Occipital lobe (tissue), 3 donors: ENCODE measurements at places on chromosomes 2 and 18. TPM values are rescaled to one million over a fixed set of nuclear protein-coding genes. Genes with fewer than 3 reads are reported as not detected.

DNA sequence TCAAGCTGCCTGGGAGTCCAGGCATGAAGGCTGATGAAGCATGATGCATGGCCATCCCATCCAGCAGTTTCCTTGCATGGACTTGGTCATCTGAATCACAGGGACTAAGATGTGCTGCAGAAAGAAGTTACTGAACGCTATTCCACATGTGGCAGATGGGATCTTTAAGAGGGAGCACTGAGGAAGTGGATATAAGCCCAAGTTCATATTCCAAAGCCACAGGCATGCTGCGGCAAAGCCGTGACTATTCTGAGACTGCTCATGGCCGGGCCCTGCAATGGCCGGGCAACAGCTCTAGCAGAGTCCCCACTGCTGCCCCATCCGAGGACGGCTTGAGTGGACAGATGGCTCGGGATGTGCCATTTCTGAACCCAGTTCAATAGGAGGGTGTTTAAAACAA is 61.5 kb downstream of the STPG4 start:
- DNase-seq: no peak

DNA sequence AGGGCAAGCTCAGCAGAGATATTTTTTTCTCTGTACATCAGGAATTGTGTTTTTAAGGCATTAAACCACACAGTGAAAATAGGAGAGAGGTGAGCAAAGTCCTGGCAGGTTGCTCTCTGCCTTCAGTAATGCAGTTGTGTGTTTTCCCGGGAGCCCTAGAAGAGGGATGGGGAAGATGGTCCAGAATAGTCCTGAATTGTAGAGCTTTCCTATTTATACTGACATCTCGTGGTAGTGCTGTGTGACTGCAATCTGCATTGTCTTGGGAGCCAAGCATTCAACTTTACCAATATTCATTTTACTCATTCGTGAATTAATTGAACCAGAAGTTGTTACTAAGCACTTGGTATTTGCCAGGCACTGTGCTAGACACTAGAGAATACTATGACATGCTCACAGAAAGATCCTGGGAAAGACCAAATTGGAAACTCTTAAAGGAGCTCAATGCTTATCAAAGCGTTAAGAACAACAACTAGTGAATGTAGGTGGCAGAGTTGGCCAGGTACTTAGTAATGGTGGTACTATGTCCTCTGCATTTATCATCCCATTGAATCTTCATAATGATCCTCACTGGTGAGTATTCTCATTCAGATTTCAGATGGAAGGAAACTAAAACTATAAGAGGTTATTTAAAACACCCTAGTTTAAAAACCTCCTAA is 214.6 kb downstream of the TRIB2 start:
- no peak for DNase-seq

DNA sequence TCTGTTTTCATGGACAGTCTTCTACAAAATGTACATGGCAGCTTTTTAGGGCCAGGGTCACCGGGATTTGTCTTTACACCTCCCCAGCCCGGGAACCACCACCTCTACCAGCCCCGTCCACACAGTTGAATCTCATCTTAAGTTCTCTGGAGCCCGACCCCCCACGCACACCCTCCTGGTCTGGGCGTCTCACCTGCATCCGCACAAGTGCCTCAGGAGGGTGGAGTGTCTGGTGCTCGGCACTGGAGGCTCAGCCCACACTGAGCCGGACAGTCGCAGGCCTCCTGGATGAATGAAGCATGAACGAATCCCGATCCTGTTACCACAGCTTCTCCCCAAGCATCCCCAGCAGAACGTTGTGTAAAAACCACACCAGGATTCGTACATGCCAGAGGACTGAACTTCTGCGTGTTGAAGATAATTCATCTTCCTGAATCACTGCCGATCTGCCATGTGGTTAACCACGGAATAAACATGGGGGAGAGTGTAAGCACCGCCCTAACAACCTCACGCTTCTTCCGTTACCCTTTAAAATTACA is 162.0 kb downstream of the RTP5 start:
- DNase-seq: no peak

GRCh38 chr2:20524412-20525040 is 77.7 kb downstream of the RHOB start:
- no peak for DNase-seq

DNA sequence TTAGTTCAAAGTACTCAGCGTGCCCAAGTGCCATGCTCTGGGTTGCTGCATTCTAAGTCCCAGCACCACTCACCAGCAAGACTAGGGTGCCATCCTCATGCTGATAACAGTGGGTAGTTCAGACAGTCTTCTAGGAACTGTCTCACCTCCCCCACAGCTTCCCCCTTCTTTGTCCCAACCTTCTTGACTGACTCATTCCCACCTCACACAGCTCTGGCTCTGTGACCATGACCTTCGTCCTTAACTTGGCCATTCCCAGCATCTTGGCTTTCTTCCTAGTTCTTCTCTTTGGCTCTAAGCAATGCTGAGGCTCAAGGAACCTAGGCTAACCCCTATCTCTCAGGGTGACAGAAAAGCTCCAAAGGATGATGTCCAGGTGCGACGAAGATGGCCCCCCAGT is 20.0 kb upstream of the CXCR4 start:
- no peak for DNase-seq

Gene CHAC2
- 5.3 TPM for total RNA-seq

- no peak for DNase-seq
Measured at GRCh38 chr2:13681936-13682335, 950.6 kb upstream of the LRATD1 start.

Gene HJURP
- 1.9 TPM for total RNA-seq

DNA sequence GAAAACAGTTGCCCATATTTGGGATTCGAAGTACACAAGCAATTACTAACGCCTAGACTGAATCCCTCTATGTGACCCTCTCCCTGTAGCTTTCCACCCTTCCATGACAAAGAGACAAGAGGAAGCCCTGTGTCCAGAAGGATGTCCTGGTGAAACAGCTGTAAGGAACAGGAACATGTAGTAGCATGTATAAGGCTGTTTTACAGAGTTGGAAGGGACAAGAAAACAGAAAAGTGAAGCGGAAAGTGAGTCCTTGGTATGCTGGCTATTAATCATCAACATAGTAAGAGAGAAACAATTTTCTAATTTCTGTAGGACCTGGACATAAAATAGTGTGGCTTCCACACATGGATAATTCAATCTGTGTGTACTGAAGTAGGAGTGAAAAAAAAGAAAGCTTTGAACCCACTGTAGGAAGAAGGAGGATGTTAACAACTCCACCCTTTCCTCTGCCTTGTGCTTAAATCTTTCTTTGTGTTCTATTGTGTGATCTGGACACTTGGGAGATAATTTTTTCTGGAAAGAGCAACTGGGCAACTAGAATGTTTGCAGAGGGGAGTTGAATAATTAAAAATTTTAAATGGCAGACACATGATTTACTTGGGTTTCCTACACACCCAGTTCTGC is 162.3 kb upstream of the ZSWIM2 start:
- DNase-seq: no peak

Gene CNOT11
- total RNA-seq: 10.9 TPM

GRCh38 chr2:47429795-47430194 is 26.8 kb downstream of the MSH2 start:
- no peak for DNase-seq

GRCh38 chr2:46410273-46411244 is 68.8 kb upstream of the TMEM247 start:
- DNase-seq: no peak

Gene DUSP2
- total RNA-seq: 7.3 TPM

Gene C2orf15
- 3.7 TPM for total RNA-seq

DNA sequence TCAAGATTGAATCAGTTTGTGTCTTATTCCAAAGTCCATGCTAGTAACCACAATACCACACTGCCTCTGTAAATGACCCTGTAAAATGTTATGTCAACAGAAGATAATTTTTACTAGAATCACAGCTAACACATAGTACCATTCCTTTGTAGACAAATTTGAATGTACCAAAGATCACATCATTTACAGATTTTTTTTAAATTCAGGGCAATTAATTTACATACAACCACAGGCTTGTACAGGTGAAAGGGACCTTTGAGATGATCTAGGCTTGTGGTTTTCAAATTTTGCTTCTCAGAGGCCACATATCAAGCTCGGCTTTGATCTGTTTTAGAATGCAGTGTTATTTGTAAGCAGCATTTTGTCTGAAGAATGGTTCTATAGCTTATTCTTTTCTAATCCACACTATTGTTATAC is 63.8 kb upstream of the PPM1B start:
- DNase-seq: no peak

GRCh38 chr18:9615280-9615797 is 980 bp upstream of the PPP4R1 start:
- no peak for DNase-seq

Gene GAL3ST2
- total RNA-seq: 0.16 TPM

GRCh38 chr2:241859436-241860183 is 916 bp upstream of the PDCD1 start:
- DNase-seq: no peak

DNA sequence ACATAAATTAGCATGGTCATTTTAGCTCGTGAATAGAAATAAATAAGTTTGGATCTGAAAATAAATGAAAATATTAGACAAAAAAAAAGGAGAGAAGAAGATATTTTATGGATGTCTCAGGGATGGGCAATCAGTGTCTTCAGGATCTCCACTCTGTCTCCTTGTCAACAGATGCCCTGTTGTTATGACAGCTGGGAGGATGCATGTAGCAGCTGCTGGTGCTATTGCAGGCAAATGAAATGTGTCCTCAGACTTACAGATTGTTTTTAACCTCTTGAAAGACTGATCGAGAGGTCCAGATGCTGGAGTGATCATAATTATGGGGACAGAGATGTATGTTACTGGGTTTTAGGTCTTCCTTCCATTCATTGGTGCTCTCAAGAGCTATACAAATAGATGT is 24.7 kb upstream of the ARL4C start:
- no peak for DNase-seq

Gene WNT10A
- not detected for total RNA-seq

DNA sequence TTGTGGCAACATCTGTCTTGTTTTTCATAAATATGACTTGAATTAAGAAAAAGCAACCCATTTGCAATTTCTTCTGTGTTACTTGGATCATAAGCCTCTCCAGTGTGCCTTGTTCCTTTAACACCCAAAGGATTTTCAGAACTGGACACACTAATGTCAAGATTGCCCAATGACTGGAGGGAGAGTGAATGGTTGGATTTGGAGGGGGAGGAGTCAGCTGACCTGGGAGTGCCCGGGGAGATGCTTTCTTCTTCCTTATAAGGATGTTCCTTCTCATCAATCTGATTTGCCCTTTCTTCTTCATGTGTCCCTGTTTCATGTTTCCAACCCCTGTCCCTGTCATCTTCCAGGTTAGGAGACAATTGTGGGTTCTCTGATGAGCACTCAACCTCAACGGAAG is 48.8 kb downstream of the ALPK2 start:
- DNase-seq: no peak

DNA sequence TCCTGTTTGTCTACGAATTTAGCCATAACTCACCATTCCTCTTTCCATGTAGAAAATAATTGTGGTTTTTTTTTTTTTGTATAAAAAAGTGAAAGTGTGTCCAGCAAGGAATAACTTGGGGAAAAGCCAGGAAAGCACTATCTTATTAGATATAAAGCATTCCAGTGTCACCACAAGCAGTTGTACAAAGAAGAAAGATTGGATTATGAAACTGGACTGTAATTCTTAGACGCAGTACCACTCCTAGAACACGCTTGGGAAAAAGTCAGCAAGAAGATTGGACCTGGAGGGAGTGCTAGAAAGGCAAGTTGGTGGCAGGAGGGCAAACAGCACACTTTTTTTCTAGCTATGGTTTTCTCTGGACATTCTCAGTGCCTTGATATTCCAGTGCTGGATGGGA is 186.7 kb downstream of the PARD3B start:
- DNase-seq: no peak

Gene TCF23
- not detected for total RNA-seq

DNA sequence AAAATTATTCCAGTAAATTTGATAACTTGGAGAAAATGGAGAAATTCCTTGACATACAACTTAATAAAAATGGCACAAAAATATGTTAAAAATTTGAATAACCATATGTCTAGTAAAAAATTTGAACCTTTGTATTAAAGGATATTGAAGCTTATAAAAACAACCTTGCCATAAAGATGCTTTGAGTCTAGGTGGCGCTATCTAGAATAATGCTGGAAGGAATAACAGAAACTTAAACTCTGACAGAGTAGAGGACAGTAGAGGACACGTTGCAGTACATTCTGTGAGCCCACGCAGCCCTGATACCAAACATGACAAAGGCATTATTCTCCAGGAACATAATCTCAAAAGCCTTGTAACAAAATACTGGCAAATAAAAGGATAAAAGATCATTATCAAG is 44.7 kb upstream of the ALKAL2 start:
- DNase-seq: no peak

Gene CYS1
- total RNA-seq: 2.0 TPM
